ENCODE measurements at places on chromosomes 7 and 10.

DNA sequence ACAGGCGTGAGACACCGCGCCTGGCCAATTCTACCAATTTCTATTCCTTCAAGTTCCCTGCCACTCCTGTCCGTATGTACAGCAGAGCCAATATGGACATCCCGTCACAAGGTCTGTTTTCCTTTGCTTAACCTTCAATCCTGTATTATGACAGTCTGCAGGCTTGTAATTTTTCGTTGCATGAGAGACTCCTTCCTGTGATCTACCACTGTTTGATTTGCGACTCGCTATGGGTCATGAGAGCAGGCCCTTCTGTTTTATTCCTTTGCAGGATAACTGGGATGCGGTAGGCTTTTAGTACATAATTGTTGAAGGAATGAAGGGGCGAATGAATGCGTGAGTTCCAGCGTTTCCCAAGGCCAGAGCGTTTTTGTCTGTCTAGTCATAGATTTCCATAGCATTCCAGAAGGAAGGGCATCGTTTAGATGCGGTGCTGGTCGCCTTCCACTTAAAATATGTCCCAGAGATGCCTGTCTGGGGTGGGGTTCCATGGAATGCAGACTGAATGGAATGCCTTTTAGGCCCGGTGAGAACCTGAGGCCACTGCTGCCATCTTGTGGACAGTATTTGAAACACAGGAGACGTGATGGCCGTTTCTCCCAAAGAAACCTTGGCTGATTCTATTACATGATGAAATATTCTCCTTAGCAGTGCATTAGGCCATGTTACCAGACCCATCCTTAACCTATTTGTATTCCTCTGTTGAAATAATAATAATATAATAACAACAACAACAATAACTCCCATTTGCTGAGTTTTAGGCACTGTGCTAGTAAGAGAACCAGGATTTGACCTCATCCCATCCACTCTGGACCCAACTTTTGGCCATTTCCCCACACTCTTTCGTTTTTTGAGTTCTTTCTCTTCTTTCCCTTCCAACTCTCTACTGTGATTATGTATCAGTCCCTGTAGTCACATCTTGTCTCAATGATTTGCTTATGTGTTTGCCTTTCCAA, 193.2 kb downstream of the MYOF start:
- DNase-seq, result peak; percentile 91

DNA sequence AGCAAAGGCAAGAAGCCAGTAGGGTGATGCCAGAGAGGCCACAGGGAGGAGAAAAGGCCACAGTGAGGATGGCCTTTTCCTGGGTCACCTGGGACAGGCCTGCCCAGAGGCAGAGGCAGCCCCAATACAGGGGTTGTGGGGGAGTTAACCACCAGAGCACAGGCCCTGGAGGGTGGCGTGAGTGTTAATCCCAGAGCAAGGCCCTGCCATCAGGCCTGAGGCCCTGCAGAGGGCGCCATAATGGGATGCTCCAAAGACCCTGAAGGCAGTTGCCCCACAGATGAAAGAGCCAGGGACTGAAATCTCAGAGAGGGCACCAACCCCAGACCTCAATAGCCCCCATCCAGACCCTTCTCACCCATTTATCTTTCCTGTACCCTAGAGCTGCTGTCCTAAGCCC, 23.9 kb downstream of the SLC13A4 start:
- no peak for DNase-seq

DNA sequence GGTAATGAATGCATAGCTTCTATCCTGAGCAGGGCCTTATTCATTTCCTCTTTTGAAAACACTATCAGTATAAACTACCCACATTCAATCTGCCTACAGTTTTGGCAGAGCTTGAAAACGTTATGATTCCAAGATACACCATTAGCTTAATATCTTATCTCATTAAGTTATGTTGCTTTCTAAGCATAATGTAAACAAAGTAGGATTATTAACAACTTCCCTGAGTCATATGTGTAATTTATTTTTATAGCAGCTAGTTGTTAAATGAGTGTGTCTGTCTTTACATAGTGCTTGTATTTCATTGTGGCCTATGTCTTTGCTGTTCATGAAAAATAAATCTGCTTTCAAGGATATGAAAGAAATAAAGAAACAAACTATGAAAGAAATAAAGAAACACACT, 106.2 kb upstream of the DLX6 start:
- DNase-seq, result no peak

DNA sequence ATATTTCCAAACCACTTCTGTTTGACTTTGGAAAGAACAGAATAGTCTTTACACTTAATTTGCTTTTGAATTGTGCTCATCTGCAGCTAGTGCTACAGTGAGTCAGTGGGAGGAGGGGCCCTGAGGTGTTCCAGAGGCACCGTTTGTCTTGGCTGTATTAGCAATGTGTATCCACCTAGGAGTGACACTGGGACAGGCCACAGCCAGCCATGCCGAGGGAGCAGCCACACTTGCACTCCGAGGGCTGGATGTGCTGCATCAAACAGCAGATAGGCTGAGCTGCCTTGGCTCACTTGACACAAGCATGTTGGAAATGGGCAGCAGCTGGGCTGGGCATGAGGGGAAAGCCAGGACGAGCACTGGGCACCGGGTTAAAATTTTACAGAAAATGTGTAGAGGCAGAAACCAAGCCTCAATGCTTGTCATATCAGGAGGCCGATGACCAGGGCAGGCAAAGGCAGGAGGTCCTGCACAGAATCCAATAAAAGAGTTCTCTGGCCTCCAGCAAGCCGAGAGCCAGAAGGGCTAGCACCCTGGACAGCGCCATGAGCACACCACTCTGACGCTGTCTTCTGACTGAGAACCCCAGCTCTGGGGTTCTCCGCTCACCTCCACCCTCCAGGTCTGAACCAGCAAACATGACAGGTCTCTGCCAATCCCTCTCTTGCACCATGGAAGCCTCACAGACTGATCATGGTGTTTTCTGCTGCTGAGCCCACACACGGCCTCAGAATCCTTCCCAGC, 163.3 kb downstream of the GRID1 start:
- DNase-seq, result peak; percentile 21

DNA sequence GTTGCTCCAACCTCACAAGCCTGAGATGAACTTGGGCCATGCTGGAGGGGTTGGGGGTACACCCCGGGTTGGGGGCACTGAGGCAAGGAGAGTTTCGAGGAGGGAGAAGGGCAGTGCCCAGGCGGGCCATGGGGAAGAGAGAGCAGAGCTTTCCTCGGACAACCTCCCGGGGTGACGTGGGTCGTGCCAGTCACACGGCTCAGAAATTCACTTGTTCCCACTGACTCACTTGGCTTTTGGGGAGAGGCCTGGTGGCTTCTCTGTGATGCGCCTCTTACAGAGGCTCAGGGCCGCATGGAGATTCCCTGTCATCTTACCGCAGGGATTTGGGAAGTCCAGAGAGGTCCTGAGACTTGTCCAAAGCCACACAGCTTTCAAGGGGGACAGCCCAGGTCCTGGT, 2.9 kb downstream of the LAT2 start:
- DNase-seq, result no peak

- no peak for DNase-seq
Measured at GRCh38 chr10:103811463-103811862, 43.9 kb downstream of the SH3PXD2A start.

DNA sequence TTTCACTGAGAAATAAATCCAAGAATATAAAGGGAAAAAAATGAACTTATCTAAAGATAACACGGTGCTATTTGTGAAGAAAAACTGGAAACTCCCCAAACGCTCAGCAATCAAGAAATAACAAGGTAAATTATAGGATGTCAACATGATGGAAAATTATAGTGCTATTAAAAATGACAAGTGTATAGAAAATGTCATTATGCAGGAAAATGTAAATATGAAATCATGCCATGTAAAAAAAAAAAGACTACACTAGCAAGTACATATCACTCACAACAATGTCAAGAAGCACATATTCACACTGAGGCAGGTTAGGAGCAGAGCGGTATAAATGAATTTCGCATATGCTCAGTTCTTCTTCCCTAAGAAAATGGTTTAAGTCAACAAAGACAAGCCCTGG, 27.7 kb downstream of the KLRG2 start:
- DNase-seq, result no peak

- DNase-seq, result peak; percentile 85
Measured at GRCh38 chr10:60914690-60915141, 29.3 kb downstream of the RHOBTB1 start.

DNA sequence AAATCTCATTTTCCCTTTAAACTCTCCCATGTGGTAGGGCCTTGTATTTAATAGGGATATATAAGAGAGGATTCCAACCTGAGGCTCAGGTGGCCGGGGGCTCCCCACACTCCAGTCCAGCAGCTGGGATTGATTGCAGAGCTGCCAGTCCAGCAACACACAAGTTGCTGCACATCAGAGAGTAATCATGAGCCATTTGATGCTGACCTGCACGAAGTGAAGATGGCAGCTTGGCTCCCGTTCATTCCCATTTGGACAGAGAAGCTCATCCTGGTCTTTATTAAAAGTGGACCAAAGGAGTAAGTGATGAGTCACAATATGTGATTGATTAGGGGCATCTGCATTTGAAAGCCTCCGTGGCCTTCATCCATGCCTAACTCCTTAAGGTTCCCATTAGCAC, 202.4 kb downstream of the PLXNA4 start:
- no peak for DNase-seq

GRCh38 chr7:113652501-113652900, 266.3 kb downstream of the PPP1R3A start:
- DNase-seq, result peak; percentile 10

- DNase-seq, result no peak
Measured at GRCh38 chr7:3196629-3197400, 104.2 kb upstream of the SDK1 start.

GRCh38 chr7:2104107-2104710, 128.5 kb downstream of the MAD1L1 start:
- DNase-seq, result peak; percentile 96

DNA sequence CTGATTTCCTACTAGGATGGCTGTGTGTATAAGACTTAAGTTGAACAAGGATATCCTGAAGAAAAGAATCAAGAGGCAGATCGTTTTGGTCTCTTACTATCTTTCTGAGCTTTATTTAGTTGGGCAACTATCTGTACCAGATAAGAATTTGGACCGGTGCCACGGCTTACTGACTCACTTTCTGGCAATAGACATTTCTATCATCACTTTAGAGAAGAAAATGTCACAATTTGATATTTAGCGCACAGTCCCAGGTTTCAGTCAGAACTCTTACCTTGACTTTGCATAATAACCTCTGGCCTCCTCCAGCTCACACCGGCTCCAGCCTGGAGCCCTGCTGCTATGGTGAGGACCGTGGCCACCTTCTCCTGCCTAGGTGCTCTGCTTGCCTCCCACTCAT, 218.2 kb upstream of the MDFIC start:
- peak; percentile 51 for DNase-seq

GRCh38 chr7:117564627-117565026, 84.8 kb downstream of the CFTR start:
- DNase-seq, result no peak

GRCh38 chr10:51653025-51653424, 46.4 kb downstream of the CSTF2T start:
- DNase-seq, result peak; percentile 55

GRCh38 chr7:150400788-150401423, 21.8 kb downstream of the ZNF775 start:
- DNase-seq, result no peak

Measured in fibroblast of pulmonary artery (primary cell).